Amniotic stem cell (primary cell): ENCODE measurements at places on chromosomes 3 and 15.

DNA sequence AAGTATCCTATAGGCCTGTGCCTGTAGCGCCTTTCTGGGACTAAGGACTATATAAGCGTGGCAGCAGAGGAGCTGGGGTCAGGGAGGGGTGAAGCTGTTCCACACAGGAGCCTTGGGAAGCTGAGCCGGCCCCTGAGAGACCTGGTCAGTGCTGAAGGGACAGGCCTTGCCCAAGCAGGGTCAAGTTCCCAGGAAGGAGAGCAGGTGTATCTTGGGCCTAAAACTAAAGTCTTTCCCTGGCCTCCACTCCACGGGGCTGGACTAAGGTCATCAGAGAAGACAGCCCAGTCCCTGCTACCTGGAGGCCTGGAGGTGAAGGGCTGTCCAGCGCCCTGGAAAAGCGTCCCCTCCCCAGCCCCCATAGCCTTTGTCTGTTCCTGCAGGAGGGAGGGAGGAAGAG lies 23.9 kb upstream of the NR2C2 start:
- DNase-seq: no peak

- no peak for DNase-seq
These were observed 257.6 kb upstream of the STT3B start for GRCh38 chr3:31275038-31275572.

- no peak for DNase-seq
These were observed 47.0 kb upstream of the SMAD3 start for GRCh38 chr15:67018441-67018840.

- DNase-seq: no peak
These were observed 346.5 kb upstream of the CNTN4 start for GRCh38 chr3:1752205-1752604.

- no peak for DNase-seq
These were observed 93.0 kb downstream of the NPTN start for GRCh38 chr15:73540161-73540560.

GRCh38 chr15:88267720-88268119 lies 11.2 kb upstream of the NTRK3 start:
- no peak for DNase-seq

- no peak for DNase-seq
These were observed 35.7 kb upstream of the GSK3B start for GRCh38 chr3:120129718-120130513.

DNA sequence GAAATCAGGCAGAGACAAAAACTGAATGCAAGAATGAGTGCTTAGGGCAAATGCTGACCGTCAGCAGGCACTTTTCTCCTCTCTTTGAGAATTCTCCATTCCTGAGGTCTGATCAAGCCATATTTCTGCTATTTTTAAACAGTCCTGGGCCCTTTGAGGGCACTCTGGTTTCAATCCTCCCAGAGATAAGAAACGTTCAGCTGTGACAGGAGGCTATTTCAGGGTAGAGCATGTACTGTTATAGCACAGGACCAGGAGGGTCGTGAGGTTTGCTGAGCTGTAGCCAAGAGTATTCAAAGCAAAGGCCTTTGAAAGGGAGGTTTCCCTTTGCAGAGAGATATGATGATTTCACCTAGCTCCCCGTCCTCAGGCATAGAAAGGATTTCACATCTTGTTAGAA lies 39.6 kb upstream of the PDZRN3 start:
- no peak for DNase-seq

- no peak for DNase-seq
These were observed 804.6 kb downstream of the EPHA3 start for GRCh38 chr3:89912031-89912430.

- DNase-seq: no peak
These were observed 4.5 kb downstream of the DNAJC13 start for GRCh38 chr3:132421832-132422231.

GRCh38 chr3:6216135-6217026 lies 644.5 kb upstream of the GRM7 start:
- no peak for DNase-seq

DNA sequence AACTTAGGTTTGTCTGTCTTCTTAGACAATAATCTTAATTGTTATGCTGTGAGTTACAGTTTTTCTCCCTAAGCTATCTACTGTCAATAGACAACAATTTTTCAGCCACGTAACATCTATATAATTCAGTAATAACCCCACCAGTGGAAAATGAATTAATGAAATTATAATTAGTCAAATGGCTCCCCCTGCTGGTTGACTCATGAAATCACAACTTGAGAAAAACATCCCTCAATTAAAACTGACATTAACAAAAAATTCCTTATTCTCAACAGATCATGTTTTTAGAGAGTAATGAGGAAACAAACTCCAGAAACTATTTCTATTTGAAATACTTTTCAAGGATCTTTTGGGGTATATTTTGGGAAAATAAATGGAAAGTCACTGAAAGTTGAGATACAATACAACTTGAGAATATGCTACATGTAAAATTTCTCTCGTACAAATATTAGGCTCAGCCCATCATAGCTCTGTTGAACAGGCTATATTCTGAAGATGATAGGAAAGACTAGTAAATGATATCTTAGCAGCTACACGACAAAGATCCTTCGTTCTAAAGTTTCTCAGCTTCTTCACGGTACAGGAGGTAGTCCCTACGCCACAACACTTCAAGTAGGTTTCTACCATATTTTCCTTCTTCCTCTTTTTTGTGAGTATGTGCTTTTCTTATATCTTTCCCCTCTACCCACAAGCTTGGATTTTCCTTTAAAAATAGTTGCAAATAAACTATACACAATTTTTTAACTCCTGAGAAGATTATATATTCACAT lies 20.7 kb downstream of the PPP1R2 start:
- no peak for DNase-seq

GRCh38 chr3:32886296-32886695 lies 65.1 kb upstream of the CCR4 start:
- no peak for DNase-seq

DNA sequence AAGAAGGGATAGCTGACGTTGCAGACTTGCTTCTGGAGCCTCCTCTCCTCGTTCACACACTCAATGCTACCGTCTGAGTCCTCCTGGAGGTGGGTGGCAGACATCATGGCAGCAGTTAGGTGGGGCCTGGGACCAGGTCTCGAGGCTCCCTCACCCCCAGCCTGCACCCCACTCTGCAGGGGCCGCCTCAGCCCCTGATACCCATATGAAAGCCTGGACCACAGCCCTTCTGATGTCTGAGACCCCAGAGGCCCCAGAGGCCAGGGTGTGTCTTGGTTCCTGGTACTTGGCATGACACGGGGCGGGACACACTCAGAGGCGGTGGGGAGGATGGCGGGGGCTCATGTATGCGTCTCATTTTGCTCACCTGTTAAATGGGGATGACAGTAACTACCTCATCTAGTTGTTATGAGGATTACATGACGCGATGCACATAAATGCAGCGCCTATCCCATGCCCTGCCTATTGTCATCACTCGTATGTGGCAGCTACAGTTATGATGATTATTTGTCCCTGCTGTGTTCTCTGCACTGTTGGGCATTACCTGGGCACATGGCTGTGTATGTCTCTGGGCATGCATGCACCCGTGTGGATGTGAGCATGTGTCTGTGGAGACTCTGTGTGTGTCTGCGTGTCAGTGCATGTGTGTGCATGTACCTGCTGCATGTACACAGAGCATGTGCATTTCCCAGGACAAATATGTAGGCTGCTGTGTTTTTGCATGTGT lies 39.9 kb downstream of the FEM1B start:
- DNase-seq: no peak

GRCh38 chr3:98388147-98388546 lies 2.3 kb upstream of the OR5K3 start:
- no peak for DNase-seq

DNA sequence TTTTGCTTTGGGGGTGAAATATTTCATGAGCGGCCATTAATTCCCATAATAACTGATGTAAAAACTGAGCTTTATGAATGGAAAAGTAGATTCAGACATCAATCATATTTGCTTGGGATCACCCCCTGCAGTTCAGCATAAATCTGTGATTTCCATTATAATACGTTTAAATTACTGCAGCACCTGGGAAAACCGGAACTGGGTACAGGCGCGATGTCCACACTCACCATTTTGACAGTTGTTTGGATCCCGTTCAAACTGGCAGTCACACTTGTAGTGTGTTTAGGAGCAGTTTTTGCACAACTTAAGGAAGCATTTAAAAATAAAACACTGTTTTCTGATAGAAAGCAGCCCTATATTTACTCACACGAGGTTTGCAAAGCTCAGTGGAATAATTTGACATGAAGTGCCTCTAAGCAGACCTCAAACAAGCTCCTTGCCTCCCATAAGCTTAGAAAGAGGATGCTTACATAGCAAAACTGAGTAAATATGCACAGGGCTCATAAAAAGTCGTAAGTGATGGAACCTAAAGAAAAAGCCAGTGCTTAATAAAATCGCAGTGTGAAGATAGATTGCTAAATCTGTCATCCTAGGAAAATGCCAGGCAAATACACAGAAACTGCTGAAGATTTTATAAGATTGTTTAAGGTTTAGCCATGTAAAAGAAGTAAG lies 377.6 kb downstream of the PTPRG start:
- DNase-seq: no peak

DNA sequence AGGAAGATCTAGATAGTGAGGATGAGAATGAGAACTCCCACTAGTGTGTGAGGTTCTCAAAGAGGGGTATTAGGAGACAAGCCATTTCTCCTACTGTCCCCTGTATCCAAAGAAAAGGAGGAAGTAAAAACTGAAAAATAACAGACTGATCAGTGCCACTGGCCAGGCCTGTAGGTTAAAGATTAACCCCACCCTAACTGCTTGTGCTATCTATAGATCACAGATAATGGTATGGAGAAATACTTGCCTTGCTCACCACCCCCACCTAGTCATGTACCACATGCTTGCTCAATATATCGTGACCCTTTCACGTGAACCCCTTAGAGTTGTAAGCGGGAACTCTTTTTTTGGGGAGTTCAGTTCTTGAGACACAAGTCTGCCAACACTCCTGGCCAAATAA lies 519.7 kb upstream of the FRG2C start:
- DNase-seq: no peak
